ENCODE measurements at places on chromosomes 6 and 20.
A peak's percentile ranks its signal among the peaks of the same experiment; 100 is the strongest.

GRCh38 chr6:36848658-36849441, 9.6 kb upstream of the CPNE5 start:
- DNase-seq, result no peak

- DNase-seq, result no peak
These were observed 24.7 kb downstream of the TAF4 start for GRCh38 chr20:62040933-62041332.

DNA sequence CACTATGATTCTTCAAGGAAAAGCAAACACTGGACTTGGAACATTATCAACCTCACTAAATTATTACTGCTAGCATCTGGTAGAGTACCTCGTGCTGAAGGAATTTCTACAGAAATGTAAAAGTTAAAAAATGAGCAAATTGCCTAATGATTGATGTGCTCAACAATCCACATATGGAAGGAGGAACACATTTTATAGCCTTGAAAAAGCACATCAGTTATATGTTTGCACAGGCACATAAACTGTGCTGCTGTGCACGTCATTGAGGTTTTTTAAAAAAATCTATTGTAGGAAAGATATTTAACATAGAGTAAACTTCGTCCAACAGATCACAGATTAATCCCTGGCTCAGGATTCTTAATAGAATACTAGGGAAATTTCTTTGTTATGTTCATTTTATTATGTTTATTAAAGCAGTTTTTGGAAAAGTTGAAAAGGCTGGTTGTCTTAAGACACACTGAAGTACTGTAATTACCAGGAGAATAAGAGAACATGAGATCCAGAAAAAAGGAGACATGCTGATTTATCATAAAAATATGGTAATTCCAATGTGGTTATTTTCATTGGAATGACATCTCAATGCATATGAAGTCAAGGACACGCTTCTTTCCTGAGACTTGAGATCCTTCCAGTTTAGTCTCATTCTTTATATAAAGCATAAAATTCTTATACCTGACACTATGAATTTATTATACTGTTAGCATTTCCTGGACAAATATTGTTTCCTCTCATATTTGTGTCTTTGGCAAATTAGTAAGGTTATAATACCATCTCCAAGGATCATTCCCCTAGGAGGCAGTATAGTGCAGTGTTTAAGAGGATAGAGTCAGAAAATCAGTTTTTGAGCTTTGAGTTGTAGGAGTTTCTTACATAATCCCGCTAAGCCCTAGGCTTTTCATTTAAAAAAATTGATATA, 511.1 kb downstream of the TENT5A start:
- DNase-seq, result peak; percentile 10

DNA sequence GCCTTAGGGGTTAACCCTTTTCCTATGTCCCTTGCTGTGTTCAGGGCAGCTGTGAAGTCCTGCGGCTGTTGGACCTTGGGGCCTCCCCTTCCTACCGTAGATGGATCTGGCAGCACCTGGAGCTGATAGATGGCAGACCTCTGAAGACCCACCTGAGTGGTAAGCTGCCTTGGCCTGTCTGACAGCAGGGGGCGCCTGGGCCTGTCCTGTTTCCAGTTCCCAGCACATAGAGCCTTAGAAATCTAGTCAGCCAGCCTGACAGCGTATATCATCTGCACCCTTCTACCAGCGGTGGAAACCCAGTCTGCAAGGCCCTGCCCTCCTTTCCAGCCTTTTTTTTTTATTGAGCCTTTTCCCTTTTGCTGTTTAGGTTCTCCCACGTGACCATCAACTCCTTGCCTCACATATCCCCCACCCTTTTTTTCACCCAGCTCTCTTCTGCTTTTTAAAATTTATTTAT, 26.6 kb downstream of the CNBD2 start:
- DNase-seq, result peak; percentile 88

GRCh38 chr6:105077596-105078385, 102.0 kb downstream of the POPDC3 start:
- DNase-seq, result peak; percentile 27

DNA sequence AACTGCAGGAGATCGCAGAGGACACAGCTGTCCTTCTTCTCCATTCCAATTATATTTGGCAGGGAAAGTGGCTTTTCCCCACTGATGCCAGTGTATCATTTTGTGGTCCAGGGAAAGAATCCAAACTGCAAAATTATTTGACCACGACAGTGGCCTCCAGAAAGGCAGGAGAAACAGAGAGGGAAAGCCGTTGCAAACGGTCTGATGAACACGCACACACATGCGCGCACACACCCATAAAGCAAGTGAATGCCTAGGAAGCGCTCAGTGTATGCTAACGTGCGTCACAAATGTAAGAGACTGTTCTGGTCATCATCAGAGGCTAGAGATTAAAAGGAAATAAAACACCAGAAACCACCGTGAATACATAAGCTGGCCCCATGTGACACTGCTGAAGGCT, 54.0 kb downstream of the NPEPL1 start:
- DNase-seq, result no peak

- peak; percentile 13 for DNase-seq
These were observed 184.8 kb upstream of the ECI2 start for GRCh38 chr6:4319981-4320683.

- DNase-seq, result no peak
These were observed 10.7 kb downstream of the TP53RK start for GRCh38 chr20:46678516-46678915.

GRCh38 chr6:11066505-11067347, 22.6 kb upstream of the ELOVL2 start:
- no peak for DNase-seq

GRCh38 chr6:386688-387266, 4.8 kb upstream of the IRF4 start:
- no peak for DNase-seq

- no peak for DNase-seq
These were observed 42.3 kb downstream of the KIF13A start for GRCh38 chr6:17945111-17945510.

- no peak for DNase-seq
These were observed 27.5 kb downstream of the SUN5 start for GRCh38 chr20:32976746-32977145.

GRCh38 chr6:127608554-127609270, 31.7 kb downstream of the C6orf58 start:
- DNase-seq, result no peak

DNA sequence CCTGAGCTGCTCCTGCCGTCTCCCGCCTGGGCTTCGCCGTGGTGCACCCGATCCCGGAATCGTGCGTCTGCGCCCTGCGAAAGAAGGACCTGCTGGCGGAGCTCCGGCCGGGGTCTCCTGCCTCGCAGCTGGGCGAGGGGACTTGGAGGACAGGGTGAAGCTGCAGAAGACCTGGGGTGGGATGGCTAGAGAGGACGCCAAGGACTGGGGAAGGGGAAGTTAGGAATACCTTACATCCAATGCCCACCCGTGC, 150.2 kb downstream of the PRL start:
- no peak for DNase-seq

- no peak for DNase-seq
These were observed 63.0 kb downstream of the LAMP5 start for GRCh38 chr20:9577397-9577796.

DNA sequence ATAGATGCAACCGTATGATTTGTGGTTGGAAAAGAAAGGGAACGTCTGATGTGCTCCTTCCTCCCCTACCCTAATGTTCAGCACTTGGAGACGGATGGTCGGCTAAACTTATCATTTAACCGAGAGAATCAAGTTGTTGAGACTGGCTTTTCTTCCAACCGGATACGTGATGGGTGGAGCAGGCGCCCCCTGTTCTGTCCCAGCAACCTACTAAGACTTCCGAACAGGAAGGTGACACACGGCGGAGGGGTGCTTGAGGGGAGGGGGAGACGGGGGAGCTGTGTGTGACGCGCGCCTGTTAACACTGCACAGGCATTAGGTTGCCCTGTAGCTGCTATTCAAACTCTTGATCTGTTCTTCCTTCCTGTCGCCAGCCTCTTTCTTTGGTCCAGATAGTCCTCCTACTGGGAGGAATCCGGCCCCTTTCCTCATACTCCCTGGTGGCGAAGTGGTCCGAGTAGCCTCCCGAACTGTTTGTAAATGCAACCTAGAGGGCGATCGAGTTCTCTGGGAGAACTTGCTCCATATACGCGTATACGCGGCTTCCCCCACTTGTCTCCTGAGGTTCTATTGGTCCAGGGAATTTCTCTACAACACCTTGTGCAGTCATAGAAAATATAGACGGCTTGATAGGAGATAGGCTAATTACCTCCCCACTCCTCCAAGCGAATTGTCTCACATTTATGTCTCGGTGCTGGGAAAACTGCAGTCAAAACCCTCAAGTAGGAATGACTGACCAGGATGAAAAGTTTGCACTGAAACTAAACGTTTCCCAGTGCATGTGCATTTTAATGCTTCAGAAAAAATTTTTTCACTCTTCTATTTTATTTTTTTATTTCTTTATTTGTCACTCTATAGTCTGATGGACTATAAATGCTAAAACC, 126.0 kb upstream of the SLC2A12 start:
- peak; percentile 85 for DNase-seq

DNA sequence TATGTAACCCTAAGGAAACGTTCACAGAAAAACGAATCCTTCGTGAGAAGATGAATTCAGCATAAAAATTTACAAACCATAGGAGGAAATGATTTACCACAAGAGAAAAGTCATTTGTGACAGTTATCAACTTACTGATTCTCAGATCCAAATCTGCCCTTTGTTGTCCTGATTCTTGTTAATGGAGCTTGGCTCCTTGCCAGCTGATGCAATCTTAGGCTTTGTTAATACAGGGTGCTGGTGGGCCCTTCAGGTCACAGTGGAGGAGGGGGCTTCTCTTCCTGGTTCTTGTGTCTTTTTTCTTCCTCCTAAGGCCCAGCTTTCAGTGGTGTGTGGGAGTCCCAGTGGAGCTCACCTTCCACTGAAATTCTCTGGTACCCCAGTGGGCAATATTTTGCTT, 108.4 kb upstream of the MAP3K7 start:
- DNase-seq, result no peak

DNA sequence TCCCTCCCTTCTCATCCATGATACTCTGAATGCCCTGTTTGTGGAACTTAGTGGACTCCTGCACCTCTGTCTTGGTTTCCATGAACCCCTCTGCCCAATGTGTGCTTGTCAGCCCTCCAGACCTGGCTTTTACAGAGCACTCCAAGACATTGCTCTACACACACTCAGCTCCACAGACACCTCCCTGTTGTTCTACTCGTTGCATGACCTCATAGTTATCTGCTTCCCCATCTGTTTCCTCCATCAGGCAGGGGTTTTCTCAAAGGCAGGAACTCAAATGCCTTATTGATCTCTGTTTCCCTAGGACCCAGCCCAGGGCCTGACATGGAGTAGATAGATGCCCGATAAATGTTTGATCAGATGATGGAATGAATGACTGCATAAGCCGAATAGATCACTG, 13.3 kb downstream of the PLCG1 start:
- DNase-seq, result no peak

DNA sequence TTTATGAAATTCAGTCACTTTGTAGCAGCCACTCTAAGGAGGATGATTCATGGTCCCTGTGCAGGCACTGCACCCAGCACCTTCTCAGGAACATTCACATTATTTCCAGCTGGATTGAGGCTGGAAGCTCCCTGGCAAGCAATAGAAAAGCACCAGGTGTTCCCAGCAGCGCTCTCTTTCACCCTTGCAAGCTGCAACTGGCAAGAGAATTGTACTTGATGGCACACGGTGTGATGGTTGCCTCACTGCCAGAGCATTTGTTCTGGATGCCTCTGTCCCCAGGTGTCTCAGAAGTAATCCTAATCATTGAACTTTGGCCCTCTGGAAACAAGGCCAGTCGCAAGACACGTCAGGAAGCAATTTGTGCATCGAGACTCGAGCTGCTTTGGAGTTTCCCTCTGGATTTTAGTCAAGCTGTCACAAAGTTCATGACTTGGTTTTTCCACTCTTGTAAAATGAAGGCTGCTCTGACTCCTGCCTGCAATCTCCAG, 24.9 kb upstream of the PHACTR2 start:
- no peak for DNase-seq

DNA sequence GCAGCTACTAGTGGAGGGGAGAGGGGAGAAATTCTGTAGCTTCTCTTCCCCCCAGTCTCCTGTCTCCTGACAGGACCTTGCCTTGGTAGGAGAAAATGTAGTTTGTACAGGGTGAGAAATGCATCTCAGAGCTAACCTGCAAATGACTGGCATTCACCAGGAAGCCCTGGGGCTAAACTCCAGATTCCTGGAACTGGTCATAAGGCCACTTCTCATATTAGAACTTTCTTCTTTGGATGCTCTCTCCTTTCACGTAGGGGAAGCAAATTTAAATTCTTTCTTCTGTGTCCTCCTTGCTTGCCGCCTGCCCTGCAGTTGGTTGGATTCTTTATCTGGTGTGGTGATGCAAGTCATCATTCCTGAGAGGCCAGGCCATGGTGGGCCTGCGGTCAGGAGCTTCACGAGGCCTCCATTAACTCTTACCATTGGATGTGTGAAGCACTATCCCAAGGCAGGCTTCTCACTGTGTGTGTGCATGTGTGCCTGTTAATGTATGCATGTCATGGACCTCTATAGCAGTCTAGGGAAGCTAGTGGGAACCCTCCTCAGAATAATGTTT, 182.0 kb downstream of the PHF3 start:
- no peak for DNase-seq

- peak; percentile 14 for DNase-seq
These were observed 77.9 kb upstream of the ID4 start for GRCh38 chr6:19759117-19759880.

- DNase-seq, result no peak
These were observed 19.1 kb upstream of the ARMC12 start for GRCh38 chr6:35717449-35718374.

GRCh38 chr6:125451750-125452149, 150.0 kb upstream of the HDDC2 start:
- DNase-seq, result no peak

GRCh38 chr6:15365273-15365687, 119.4 kb downstream of the JARID2 start:
- peak; percentile 53 for DNase-seq

- DNase-seq, result no peak
These were observed 36.7 kb upstream of the SDHAF4 start for GRCh38 chr6:70530023-70530422.

DNA sequence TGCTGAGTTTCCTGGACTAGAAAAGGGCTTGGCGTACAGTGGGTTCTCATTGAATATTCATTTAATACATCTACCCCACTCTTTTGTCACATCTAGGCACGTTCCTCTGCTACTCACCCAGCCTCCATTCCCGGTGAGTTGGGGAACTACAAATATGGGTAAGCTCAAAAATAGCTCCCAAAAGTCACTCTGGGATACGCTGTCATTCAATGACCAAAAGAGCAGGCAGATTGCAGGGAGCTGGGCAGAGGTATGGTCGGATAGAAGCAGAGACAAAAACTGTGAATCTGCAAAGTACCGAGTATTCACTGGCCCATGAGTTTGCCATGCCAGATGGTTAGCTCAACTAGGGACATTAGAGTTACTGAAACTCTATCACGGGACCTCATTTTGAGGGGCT, 103.9 kb upstream of the SASH1 start:
- DNase-seq, result no peak
